ENCODE measurements at places on chromosomes 3 and 15. TPM values are rescaled to one million over a fixed set of nuclear protein-coding genes. Genes with fewer than 3 reads are reported as not detected.

Gene PP2D1
- polyA plus RNA-seq = not detected

Gene LOXL1
- 49.0 TPM for polyA plus RNA-seq

Gene PFN2
- 163 TPM for polyA plus RNA-seq

Gene GP9
- polyA plus RNA-seq = not detected

Gene RFX7
- 1.0 TPM for polyA plus RNA-seq

Gene MYO5C
- 0.08 TPM for polyA plus RNA-seq

Gene MESP2
- polyA plus RNA-seq = not detected

Gene TLR9
- not detected for polyA plus RNA-seq

Gene TBL1XR1
- 19.0 TPM for polyA plus RNA-seq

Gene ARIH1
- 27.2 TPM for polyA plus RNA-seq

Gene GHRL
- polyA plus RNA-seq = not detected

Gene GOLGA6D
- polyA plus RNA-seq = 0.08 TPM

Gene LRTM1
- not detected for polyA plus RNA-seq

Gene ANKRD63
- not detected for polyA plus RNA-seq

Gene SNTN
- polyA plus RNA-seq = not detected

Gene GRIP2
- polyA plus RNA-seq = 0.61 TPM

Gene SCG5
- 2.1 TPM for polyA plus RNA-seq

Gene EPHA3
- polyA plus RNA-seq = 2.8 TPM

Gene ABI3BP
- 4.6 TPM for polyA plus RNA-seq

Gene ST8SIA2
- polyA plus RNA-seq = 0.05 TPM

Gene ELL3
- 7.8 TPM for polyA plus RNA-seq

Gene NEIL1
- 7.9 TPM for polyA plus RNA-seq

Gene CLDN18
- 0.50 TPM for polyA plus RNA-seq

Gene ALG1L2
- polyA plus RNA-seq = not detected

Gene ZFAND6
- 94.0 TPM for polyA plus RNA-seq

Gene PRTG
- 0.13 TPM for polyA plus RNA-seq
